ENCODE measurements at places on chromosomes 13 and 19. TPM values are rescaled to one million over a fixed set of nuclear protein-coding genes. Genes with fewer than 3 reads are reported as not detected.

Gene LRRC63
- 0.09 TPM for polyA plus RNA-seq

DNA sequence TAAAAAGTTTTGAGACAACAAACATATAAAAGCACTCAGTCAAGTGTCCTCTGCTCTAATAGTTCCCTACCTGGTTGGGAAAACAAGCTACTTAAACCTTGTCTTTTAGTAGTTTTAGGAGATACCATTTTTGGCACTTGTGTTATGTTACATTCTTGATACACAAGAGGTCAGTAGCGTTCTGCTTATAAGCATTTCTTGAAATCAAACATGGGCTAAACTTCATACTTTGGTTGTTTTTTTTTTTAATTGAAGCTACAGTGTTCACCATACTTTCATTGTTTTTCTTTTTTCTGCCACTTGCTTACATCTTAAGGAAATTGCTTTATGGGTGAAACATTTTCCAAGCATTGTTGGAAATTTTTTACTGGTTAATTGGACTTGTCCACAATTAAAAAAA is 12.9 kb downstream of the NHLRC3 start:
- H3K4me1 ChIP-seq = no peaks in the 10 kb centered on the region
- H3K27ac ChIP-seq = no peak overlapping the region
- no peak overlapping the region for H3K4me3 ChIP-seq
- peaks cover 1% of the 10 kb centered on the region for H3K36me3 ChIP-seq
- DNase-seq = peak; percentile 29
- no peaks in the 10 kb centered on the region for H3K27me3 ChIP-seq

- H3K4me1 ChIP-seq = no peaks in the 10 kb centered on the region
- H3K4me3 ChIP-seq = no peak overlapping the region
- H3K27ac ChIP-seq = no peak overlapping the region
These were observed 875.4 kb upstream of the SLC10A2 start for GRCh38 chr13:103941506-103942140.

DNA sequence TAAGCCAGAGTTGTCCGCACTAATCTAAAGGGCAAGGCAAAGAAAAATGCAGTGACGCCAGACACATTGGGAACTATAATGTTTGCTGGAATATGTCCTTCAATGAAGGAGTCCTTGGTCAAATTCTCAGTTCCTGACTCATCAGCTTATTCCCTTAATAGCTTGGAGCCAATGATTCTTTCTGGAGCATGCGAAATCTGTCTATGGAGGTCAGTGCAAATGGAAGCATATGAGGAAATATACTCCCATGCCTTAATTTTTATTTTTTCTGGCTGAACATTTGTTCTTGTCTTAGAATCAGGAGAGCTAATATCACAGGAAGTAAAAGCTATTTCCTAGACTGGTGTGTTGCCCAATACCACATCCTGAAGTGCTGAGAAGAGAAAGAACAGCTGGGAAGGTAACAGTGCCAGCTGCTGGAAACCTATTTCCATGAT is 289.8 kb upstream of the SPRY2 start:
- H3K4me3 ChIP-seq = no peak overlapping the region
- H3K27me3 ChIP-seq = no peaks in the 10 kb centered on the region
- H3K4me1 ChIP-seq = no peaks in the 10 kb centered on the region
- no peaks in the 10 kb centered on the region for H3K36me3 ChIP-seq

DNA sequence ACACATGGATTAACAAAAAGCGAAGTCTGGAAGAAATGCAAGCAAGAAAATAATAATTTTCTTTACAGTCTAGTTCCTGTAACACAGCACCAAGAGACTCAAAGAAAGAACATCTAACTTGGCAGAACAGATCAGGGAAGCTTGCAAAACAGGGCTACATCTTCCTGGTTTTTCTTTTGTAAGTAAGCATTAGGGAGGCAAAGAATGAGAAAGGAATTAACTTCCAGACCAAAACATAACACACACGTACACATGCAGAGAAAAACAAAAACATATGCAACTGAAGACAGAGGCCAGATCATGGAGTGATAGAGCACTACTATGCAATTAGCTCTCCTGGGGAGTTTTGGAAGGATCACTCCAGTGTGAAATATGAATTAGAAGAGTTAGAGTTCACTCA is 120.5 kb downstream of the DIAPH3 start:
- no peaks in the 10 kb centered on the region for H3K27me3 ChIP-seq
- no peaks in the 10 kb centered on the region for H3K4me1 ChIP-seq
- H3K27ac ChIP-seq = no peak overlapping the region
- H3K4me3 ChIP-seq = no peak overlapping the region
- H3K36me3 ChIP-seq = no peaks in the 10 kb centered on the region

Data from B cell (primary cell).